ENCODE measurements at places on chromosomes 3 and 15. TPM values are rescaled to one million over a fixed set of nuclear protein-coding genes. Genes with fewer than 3 reads are reported as not detected.

SLC22A13 gene
- polyA plus RNA-seq = not detected

DNAH12 gene
- 0.08 TPM for polyA plus RNA-seq

ZNF860 gene
- polyA plus RNA-seq = not detected

ERICH6 gene
- not detected for polyA plus RNA-seq

CHRNA5 gene
- polyA plus RNA-seq = 0.31 TPM

MBD4 gene
- 17.4 TPM for polyA plus RNA-seq

PRSS50 gene
- not detected for polyA plus RNA-seq

GPR176 gene
- 0.44 TPM for polyA plus RNA-seq

SCN11A gene
- 0.06 TPM for polyA plus RNA-seq

C3orf52 gene
- polyA plus RNA-seq = not detected

SLC7A14 gene
- 0.01 TPM for polyA plus RNA-seq

QTRT2 gene
- 5.8 TPM for polyA plus RNA-seq

ANKUB1 gene
- polyA plus RNA-seq = 0.19 TPM

CCR3 gene
- polyA plus RNA-seq = 0.13 TPM

P2RY13 gene
- 1.3 TPM for polyA plus RNA-seq

FGF12 gene
- 0.24 TPM for polyA plus RNA-seq

MAGEL2 gene
- polyA plus RNA-seq = 0.02 TPM

SORD gene
- polyA plus RNA-seq = 169 TPM

CYP11A1 gene
- 1.5 TPM for polyA plus RNA-seq

CPLX3 gene
- not detected for polyA plus RNA-seq

SNX1 gene
- 45.6 TPM for polyA plus RNA-seq

SHC4 gene
- 0.07 TPM for polyA plus RNA-seq

VILL gene
- polyA plus RNA-seq = 0.88 TPM

SACM1L gene
- polyA plus RNA-seq = 12.2 TPM

STRIT1 gene
- polyA plus RNA-seq = not detected

SLC24A5 gene
- polyA plus RNA-seq = not detected

CFAP100 gene
- polyA plus RNA-seq = not detected

PFN2 gene
- polyA plus RNA-seq = 8.6 TPM

MEX3B gene
- 0.89 TPM for polyA plus RNA-seq

MKRN2OS gene
- polyA plus RNA-seq = 0.06 TPM

TRPM1 gene
- not detected for polyA plus RNA-seq

TNNC1 gene
- 0.42 TPM for polyA plus RNA-seq

SMCO1 gene
- polyA plus RNA-seq = not detected

TUSC7 gene
- not detected for polyA plus RNA-seq

RASGRF1 gene
- polyA plus RNA-seq = not detected

TM4SF18 gene
- polyA plus RNA-seq = 7.7 TPM

STRA6 gene
- polyA plus RNA-seq = not detected

SLC27A2 gene
- polyA plus RNA-seq = 331 TPM

COL6A5 gene
- not detected for polyA plus RNA-seq

PRKAR2A gene
- 12.8 TPM for polyA plus RNA-seq

ARHGEF26 gene
- 25.8 TPM for polyA plus RNA-seq

MST1R gene
- polyA plus RNA-seq = 0.56 TPM
